Hippocampal formation (tissue), 2 donors: ENCODE measurements at places on chromosomes 2 and 18.

GRCh38 chr2:48691935-48692691 lies 63.4 kb downstream of the LHCGR start:
- no peak for DNase-seq

DNA sequence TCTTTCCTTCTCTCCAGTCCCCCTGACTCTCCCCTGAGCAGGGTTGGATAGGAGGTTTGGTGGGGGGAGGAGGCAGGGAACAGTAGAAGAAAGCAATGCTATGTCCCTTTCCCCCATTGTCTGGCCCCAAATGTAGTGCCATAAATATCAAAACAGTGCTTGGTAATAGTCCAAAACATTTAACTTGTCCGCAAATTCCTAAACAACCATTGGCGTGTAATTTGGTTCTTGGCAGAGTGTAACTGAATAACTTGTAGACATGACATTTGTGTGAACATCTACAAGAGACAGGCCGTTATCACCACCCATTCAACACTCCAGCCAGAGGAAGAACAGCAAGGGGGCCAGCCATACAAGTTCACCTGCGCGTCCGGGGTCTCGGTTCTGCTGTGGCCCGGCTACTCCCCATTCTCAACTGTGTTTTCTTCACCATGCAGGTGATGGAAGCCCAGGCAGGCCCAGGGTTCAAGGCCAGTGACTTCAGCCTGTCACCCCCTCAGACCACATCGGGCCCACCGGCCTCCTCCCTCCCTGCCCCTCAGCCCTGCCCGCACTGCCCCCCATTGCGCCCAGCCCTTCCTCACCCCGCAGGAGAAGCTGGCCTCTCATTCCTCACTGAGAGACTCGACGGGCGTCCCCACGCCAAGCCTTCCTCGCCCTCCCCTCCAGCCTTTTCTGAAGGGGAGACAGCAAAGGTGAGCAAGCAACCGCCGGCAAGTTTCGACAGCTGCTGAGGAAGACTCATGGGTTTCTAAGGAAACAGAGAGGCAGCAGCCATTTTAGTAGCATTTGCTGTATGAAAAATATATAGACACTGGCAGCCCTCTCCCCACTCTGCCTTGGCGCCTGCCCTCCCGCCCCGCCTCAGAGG lies 699 bp upstream of the RAPGEF4 start:
- DNase-seq, result no peak

DNA sequence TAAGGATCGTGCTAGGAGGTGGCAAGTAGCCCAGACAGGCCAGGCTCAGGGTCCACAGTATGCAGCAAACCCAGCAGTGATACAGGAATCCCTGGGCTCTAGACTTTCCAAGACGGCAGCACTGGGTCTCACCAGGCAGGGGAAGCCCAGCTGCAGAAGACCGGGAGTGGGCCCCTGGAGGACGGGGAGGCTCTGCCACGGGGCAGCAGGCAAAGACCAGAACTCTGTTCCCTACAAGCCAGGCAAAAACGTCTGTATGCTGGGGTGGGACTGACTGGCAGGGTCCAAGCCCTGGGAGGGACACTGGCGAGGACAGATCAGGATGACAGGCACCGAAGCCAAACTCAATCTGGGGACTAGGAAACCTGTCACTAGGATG lies 98.9 kb upstream of the SEC11C start:
- no peak for DNase-seq

- DNase-seq, result no peak
Measured at GRCh38 chr2:72980535-72981217, 63.4 kb downstream of the EMX1 start.

DNA sequence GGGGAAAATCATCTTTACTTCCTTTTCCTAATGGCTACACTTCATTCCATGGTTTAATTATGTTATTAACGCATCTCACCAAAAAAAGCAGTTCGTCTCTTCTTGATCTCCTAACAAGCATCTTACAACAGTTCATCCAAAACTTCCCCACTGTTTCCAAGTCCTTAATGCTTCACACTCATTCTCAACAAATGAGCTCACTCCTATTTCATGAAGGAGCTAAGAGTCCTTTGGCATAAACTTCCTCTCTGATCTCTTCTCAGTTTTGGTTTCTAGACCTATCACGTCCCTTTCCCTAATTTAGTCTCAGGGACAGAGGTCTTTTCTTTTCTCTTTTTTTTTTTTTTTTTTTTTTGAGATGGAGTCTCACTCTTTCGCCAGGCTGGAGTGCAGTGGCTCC lies 205.9 kb upstream of the SLC39A10 start:
- no peak for DNase-seq

DNA sequence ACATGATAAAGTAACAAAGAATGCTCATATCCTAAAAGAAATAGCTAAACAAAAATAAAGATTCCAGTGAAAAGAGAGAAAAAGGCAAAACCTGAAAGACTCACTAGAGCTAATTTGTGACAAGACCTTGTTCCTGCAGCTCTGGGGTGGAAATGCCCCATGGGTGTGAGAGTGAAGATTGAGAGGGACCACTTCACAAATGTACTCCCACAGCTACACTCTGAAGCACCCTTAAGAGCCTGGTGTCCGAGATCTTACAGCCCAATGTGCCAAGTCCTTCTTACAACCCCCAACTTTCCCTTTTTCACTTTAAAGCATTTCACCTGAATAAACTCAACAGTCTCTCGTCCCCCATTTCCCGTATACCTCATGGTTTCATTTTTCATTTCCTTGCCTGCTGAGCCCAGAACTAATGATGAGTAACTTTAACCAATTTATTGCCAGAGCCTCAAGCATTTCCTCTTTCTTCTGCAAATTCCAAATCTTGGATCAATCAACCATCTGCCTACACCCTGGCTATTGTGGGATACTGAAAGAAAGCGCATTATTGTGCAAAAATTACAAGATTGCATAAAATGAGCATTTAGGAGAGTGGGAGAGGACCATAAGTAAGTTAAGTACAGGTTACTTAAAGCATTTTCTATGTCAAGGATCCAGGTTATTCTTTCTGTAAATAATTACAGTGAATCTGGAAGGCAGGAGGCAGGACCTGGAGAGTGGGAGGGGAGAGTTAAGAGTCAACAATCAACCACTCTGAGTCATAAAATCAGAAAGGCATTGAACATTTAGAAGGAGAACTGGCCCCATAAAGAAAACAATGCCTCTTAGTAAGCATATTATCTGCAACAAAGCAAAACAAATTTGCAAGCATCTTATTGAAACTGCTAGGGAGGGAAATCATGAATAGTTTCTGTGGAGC lies 804.4 kb upstream of the CELF4 start:
- no peak for DNase-seq

DNA sequence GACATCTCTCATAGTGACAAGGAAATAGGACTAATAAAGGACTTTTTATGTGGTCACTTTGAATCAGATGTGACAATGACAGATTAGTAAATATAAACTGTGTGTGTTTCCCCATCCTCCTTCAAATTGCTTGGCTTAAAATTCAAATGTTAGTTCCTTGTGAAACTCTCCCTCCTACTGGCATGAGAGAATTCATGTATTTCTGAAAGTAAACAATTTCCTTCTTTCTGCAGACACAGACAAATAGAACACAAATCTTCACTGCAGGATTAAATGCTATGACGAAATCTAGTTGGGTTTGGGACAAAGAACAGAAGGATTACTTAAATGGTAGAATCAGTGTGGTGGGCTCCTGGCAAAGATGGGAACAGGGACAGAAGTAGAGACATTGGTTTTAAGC lies 328.7 kb upstream of the FAM98A start:
- no peak for DNase-seq

GRCh38 chr2:8576525-8577167 lies 105.2 kb upstream of the ID2 start:
- DNase-seq, result no peak

- peak; percentile 56 for DNase-seq
Measured at GRCh38 chr2:219285894-219286425, 6.8 kb downstream of the DNAJB2 start.

GRCh38 chr2:221705185-221705877 lies 133.2 kb upstream of the EPHA4 start:
- DNase-seq, result no peak

GRCh38 chr2:170823898-170824215 lies 7.2 kb downstream of the GAD1 start:
- no peak for DNase-seq

DNA sequence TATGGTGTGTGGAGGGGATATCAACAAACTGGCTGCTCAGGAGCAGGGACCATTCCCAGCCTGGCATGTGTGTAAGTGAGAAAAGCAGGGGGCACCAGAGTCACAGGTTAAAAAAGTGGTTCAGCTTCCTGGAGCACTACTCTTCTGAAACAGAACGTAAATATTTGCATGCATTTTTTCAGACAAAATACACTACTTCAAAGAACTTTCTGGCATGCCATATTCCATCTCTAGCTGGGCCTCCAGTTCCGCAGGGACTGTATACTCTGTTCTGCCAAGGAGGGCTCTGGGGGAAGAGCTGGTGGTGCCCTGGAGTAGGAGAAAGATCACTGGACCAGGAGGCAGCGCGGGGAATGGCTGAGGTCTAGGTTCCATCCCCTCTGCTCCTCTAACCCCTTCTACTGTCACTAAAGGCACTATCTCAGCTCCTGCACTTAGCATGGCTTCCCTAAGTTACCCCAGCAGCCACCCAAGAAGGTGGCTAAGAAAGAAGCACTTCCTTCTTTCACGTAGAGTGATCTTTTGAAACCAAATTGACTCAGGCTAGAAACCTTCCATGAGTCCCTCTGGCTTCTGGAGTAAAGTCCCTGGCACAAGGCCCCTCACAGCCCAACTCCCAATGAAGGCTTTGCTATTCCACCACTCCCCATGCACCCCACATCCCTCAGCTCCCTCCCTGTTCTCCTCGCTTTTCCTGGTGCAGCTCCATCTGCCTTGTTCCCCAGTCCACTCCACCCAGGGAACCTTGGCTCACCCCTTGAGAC lies 57.6 kb upstream of the CABLES1 start:
- DNase-seq, result no peak

- peak; percentile 84 for DNase-seq
Measured at GRCh38 chr2:95043300-95044093, 18.0 kb downstream of the MAL start.

DNA sequence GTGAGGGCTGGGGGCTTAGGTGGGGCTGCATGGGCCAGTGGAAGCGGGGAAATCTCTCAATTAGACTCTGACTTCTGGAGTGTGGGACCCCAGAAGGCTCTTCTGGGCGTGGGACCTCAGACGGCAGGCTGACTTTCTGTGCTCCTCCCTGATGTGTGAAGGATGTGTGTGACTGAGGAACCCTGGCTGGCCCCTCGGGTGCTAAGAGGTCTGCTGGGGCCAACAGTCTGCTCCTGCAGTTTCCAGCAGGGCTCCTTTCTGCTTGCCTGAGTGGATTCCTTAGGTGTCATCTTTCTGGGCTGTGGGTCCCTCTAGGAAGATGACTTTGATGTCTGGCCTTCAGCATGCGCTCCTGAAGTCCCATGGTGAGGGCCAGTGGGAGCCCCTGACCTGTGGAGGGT lies 167.5 kb downstream of the DYSF start:
- DNase-seq, result no peak

- no peak for DNase-seq
Measured at GRCh38 chr2:158687315-158687714, 107.8 kb upstream of the DAPL1 start.

GRCh38 chr2:148542614-148543013 lies 101.9 kb upstream of the EPC2 start:
- no peak for DNase-seq

GRCh38 chr2:147082850-147083522 lies 761.8 kb upstream of the ACVR2A start:
- peak; percentile 73 for DNase-seq
